ENCODE measurements at places on chromosomes 2 and 18. TPM values are rescaled to one million over a fixed set of nuclear protein-coding genes. Genes with fewer than 3 reads are reported as not detected.
A peak's percentile ranks its signal among the peaks of the same experiment; 100 is the strongest.

The RTP5 gene
- polyA plus RNA-seq, result 0.03 TPM

The KRCC1 gene
- polyA plus RNA-seq, result 14.8 TPM

The DTYMK gene
- polyA plus RNA-seq, result 12.0 TPM

The SETBP1 gene
- 5.8 TPM for polyA plus RNA-seq

The REG3A gene
- polyA plus RNA-seq, result 0.15 TPM

The SLC30A3 gene
- polyA plus RNA-seq, result not detected

The SERPINB10 gene
- polyA plus RNA-seq, result not detected

The TSPYL6 gene
- 0.04 TPM for polyA plus RNA-seq

The LTBP1 gene
- polyA plus RNA-seq, result 5.8 TPM

The DPYSL5 gene
- not detected for polyA plus RNA-seq

DNA sequence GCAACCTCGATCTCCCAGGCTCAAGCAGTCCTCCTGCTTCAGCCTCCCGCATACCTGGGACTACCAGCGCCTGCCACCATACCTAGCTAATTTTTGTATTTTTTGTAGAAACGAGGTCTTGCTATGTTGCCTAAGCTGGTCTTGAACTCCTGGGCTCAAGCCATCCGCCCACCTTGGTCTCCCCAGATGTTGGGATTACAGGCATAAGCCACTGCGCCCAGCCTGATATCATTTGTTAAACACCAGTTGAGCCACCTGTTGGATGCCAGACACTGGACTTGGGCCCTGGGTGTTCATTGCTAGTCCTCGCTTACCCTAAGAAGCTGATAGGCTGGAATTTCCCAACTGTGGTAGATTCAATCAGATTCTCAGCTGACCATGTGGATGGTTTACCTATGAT lies 79.8 kb downstream of the ITGB1BP1 start:
- no peak for DNase-seq
- H3K27ac ChIP-seq, result no peak overlapping the region
- no peaks in the 10 kb centered on the region for H3K36me3 ChIP-seq
- H3K4me1 ChIP-seq, result peaks cover 4% of the 10 kb centered on the region
- H3K4me3 ChIP-seq, result no peak overlapping the region
- H3K27me3 ChIP-seq, result no peaks in the 10 kb centered on the region

GRCh38 chr18:36901277-36901701 lies 72.4 kb downstream of the KIAA1328 start:
- H3K36me3 ChIP-seq, result no peaks in the 10 kb centered on the region
- H3K4me3 ChIP-seq, result no peak overlapping the region
- no peak for DNase-seq
- H3K27ac ChIP-seq, result no peak overlapping the region
- H3K27me3 ChIP-seq, result no peaks in the 10 kb centered on the region

DNA sequence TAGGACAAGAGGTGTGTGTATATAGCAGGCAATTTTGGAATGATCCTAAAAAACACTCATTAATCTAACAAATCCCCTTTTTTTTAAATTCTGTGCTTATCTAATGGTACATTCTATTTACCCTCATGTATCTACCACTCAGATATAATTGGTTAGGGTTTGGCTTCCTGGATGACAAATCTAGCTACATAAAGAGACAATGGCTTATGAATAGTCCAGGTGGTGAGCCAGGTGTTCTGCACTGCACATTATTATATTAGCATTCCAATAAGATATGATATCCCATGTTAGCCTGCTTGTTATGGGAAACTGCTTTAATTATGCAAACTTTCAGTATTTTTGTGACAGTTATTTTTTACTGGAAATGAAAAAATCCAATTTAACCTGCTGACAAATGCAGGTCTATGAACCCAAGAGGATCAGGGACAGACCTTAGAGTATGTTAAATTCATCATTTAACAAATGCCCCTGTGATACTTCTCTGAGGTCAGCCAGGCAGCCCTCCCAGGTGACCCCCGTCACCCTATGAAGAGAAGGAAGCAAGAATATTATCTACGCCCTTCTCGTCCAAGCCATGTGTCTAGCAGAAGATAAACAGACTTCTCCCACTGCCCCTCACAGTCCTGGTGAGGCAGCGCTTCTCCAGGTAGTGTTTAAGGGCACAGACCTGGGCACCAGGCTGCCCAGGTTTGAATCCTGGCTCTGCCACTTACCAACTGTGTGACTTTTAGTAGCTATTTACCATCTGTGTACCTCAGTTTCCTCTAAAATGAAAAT lies 83.0 kb downstream of the ADD2 start:
- no peaks in the 10 kb centered on the region for H3K4me1 ChIP-seq
- no peaks in the 10 kb centered on the region for H3K36me3 ChIP-seq
- H3K27ac ChIP-seq, result no peak overlapping the region

DNA sequence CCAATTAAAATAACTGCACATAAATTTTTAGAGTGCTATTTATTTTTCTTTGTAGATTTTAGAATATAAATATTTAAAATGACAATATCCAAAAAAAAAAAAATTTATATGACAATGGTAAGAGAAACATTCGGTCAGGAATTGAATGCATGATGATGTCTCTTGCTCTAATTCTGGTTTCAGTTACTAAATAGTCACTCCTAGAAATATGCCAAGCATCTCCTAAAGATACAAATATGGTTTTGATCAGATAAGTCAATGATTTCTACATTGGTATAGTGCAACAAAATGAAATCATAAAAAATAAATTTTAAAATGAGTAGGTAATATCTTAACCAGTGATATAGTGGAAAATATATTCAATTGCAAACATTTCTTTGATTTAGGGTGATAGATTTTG lies 95.9 kb upstream of the ACKR3 start:
- no peaks in the 10 kb centered on the region for H3K36me3 ChIP-seq
- no peak for DNase-seq
- H3K27me3 ChIP-seq, result no peaks in the 10 kb centered on the region

DNA sequence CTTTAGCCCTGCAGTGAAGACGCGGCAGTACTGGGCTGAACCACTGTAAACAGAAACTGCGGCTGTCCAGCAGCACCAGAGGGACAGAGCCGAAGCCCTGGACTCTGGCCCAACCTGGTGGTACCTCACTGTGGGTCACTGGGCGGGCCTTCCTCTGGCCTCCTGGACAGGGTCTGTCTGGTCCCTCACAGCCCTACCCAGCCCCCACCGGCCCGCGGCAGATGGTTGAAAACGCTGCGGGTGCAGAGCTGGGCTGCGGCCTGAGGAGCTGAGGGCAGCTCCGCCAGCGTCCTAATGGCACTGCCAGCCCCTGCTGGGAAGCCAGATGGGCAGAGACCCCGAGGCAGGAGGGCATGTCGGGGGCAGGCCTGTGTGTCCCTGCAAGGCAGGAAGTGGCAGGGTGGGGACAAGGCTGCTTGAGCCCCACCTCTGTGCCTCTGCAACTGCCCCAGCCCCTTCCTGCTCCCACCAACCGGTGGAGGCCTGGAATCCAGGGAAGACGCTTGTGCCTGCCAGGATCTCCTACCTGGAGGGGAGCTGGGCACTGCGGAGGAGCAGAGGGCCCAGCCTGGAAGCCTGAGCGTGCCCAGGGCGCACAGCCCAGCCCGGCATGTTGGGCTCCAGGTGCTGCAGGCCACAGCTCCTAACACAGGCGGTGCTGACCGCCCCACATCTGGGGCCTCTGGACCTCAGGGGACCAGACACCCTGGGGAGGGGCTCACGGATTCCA lies 36.3 kb downstream of the HS6ST1 start:
- DNase-seq, result peak; percentile 69
- H3K27me3 ChIP-seq, result no peaks in the 10 kb centered on the region
- H3K4me1 ChIP-seq, result peaks cover 51% of the 10 kb centered on the region
- H3K36me3 ChIP-seq, result no peaks in the 10 kb centered on the region

GRCh38 chr2:28447086-28447485 lies 48.8 kb upstream of the PLB1 start:
- H3K4me1 ChIP-seq, result no peaks in the 10 kb centered on the region
- H3K36me3 ChIP-seq, result no peaks in the 10 kb centered on the region
- DNase-seq, result no peak
- H3K27ac ChIP-seq, result no peak overlapping the region

GRCh38 chr2:200338692-200339091 lies 32.2 kb downstream of the SPATS2L start:
- H3K27ac ChIP-seq, result no peak overlapping the region
- H3K27me3 ChIP-seq, result no peaks in the 10 kb centered on the region
- no peak overlapping the region for H3K4me3 ChIP-seq
- peaks cover 12% of the 10 kb centered on the region for H3K4me1 ChIP-seq
- H3K36me3 ChIP-seq, result peaks cover 2% of the 10 kb centered on the region
- no peak for DNase-seq

DNA sequence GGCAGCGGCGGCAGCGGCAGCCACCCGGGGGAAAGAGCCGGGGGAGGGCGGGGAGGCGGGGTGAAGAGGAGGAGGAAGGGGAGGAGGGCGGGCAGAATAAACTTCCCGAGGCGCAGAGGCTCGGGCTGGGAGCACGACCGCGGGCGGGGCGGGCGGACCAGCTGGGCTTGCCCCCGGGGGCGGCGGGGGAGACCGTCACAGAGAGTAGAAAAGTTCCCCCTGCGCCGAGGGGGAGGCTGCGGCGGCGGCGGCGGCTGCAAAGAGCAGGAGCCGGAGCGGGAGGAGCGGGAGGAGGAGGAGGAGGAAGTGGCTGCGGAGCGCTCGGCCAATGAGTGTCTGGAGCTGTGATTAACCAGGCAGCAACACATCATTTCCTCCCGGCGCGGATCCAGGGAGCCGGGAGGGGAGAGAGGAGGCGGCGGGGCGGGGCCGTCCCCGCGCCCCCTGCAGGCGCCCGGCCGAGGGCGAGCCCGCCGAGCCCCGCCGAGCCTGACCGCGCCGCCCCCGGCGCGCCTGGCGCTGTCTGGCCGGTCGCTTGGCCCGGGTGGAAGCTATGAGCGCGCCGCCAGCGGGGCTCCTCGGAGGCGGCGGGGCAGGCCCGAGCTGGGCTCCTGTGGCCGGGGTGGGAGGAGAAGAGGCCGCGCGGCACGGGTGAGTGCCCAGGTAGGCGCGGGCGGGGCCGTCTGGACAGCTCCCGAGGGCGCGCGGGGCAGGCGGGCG lies at the start of gene ACVR1:
ACVR1 (minus strand) TSS at position 265 of the 720 bp plus-strand sequence. CDS start 76,837 bp downstream, outside the sequence.
- peak within 1 kb of the TSS; percentile 98 for H3K27ac ChIP-seq
- peak within 1 kb of the TSS; percentile 90 for H3K4me3 ChIP-seq
- H3K36me3 ChIP-seq, result no peaks in the 10 kb centered on the region
- no peaks in the 10 kb centered on the region for H3K27me3 ChIP-seq
- peaks cover 40% of the 10 kb centered on the region for H3K4me1 ChIP-seq

DNA sequence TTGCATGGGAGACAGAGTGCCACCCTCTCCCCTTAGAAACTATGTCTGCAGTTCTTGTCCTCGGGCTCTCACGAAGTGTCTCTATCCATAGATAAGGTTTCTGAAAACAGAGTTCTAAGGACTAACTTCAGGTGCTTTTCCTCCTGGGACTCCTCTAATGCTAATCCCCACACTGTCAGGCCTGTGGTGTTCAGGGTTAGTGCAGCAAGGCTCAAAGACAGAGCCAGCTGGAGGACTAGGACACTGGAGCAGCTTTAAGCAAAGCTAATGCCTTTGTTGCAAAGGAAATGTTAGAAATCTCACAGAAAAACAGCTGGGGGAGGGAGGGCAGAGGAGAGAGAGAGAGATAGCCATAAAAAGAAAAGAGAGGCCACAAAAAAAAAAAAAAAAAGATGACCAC lies 824.0 kb upstream of the FSHR start:
- H3K27me3 ChIP-seq, result no peaks in the 10 kb centered on the region
- no peak overlapping the region for H3K4me3 ChIP-seq
- H3K36me3 ChIP-seq, result no peaks in the 10 kb centered on the region
- H3K27ac ChIP-seq, result no peak overlapping the region
- no peaks in the 10 kb centered on the region for H3K4me1 ChIP-seq

DNA sequence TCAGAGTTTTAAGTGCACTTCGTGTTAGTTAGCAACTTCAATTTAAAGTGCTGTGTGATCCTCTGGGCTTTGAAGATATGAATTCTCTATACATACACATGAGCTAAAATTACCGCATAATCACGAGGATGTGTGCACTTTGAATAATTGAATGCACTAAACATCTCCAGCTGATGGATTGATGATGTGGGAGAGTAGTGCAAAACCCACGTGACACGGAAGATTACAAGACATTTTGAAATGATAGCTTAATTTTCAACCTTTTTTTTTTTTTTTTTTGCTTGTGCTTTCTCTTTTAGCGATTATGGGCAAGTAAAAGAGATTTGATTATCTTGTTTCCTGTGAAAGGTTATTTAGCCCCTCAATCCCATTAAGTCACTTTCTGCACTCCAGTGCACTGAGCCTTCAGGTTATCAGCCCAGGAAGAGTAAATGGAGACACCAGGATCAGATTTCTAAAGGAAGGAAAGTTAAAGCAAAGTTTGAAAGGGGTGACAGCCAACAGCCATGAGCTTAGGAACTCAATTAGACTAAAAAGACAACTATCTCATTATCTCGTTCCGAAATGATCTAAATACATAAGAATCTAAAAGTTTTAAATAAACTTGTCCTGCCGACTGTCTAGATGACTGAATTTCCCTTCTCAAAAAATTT lies 81.6 kb downstream of the CDK15 start:
- no peak overlapping the region for H3K27ac ChIP-seq
- H3K4me1 ChIP-seq, result no peaks in the 10 kb centered on the region
- H3K27me3 ChIP-seq, result no peaks in the 10 kb centered on the region
- H3K36me3 ChIP-seq, result no peaks in the 10 kb centered on the region
- H3K4me3 ChIP-seq, result peak overlapping the region; percentile 21
- no peak for DNase-seq

- no peak overlapping the region for H3K27ac ChIP-seq
- H3K4me1 ChIP-seq, result no peaks in the 10 kb centered on the region
- H3K27me3 ChIP-seq, result no peaks in the 10 kb centered on the region
- H3K4me3 ChIP-seq, result no peak overlapping the region
Observed at GRCh38 chr2:133346654-133347053, 221.6 kb downstream of the NCKAP5 start.

- H3K27ac ChIP-seq, result no peak overlapping the region
- no peak overlapping the region for H3K4me3 ChIP-seq
- no peaks in the 10 kb centered on the region for H3K27me3 ChIP-seq
Observed at GRCh38 chr18:28736951-28737350, 560.0 kb upstream of the CDH2 start.

- H3K36me3 ChIP-seq, result no peaks in the 10 kb centered on the region
- no peak overlapping the region for H3K4me3 ChIP-seq
- no peak overlapping the region for H3K27ac ChIP-seq
- DNase-seq, result no peak
- H3K4me1 ChIP-seq, result no peaks in the 10 kb centered on the region
Observed at GRCh38 chr2:14422426-14422825, 210.1 kb upstream of the LRATD1 start.

GRCh38 chr2:62209427-62209991 lies 13.6 kb downstream of the B3GNT2 start:
- H3K4me1 ChIP-seq, result peaks cover 6% of the 10 kb centered on the region
- no peaks in the 10 kb centered on the region for H3K36me3 ChIP-seq
- H3K4me3 ChIP-seq, result no peak overlapping the region
- no peak for DNase-seq
- H3K27ac ChIP-seq, result no peak overlapping the region

DNA sequence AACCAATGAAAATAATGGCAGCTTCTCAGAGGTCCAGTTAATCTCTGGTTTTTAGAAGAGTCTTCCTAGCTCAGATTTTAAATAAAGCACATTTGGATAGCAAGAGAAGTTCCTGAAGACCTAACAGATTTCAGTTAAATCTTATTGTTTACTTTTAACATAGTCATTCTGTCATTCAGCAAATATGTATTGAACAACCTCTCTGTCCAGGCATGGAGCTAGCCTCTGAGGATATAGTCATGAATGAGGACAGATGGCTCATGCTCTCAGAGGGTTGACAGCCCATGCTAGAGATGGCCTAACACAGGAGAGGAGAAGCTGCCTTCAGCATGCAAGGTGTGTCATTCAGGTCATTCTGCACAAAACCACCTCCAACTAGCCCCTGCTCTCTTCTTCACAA lies 6.2 kb downstream of the CCBE1 start:
- H3K4me1 ChIP-seq, result no peaks in the 10 kb centered on the region
- H3K4me3 ChIP-seq, result no peak overlapping the region
- no peaks in the 10 kb centered on the region for H3K27me3 ChIP-seq
- no peak for DNase-seq
- no peaks in the 10 kb centered on the region for H3K36me3 ChIP-seq

All from liver (tissue), 10 donors.